ENCODE measurements at places on chromosomes 6 and 20. TPM values are rescaled to one million over a fixed set of nuclear protein-coding genes. Genes with fewer than 3 reads are reported as not detected.

The PRDM1 gene
- 5.3 TPM for total RNA-seq

The CST1 gene
- not detected for total RNA-seq

The MAFB gene
- total RNA-seq: 1.3 TPM

The CLPSL1 gene
- total RNA-seq: not detected

Data from bronchial epithelial cell (primary cell).